SJSA1 (cell line): ENCODE measurements at places on chromosomes 5 and 9. TPM values are rescaled to one million over a fixed set of nuclear protein-coding genes. Genes with fewer than 3 reads are reported as not detected.

- no peaks in the 10 kb centered on the region for H3K27me3 ChIP-seq
- no peak overlapping the region for H3K27ac ChIP-seq
- no peaks in the 10 kb centered on the region for H3K4me1 ChIP-seq
- no peak overlapping the region for H3K4me3 ChIP-seq
Observed at GRCh38 chr5:138508958-138509357, 34.1 kb downstream of the ETF1 start.

Gene CFAP77
- total RNA-seq, result 0.42 TPM in 1 of 2 replicates, not detected in the other

Gene NR4A3
- 0.24 TPM in 1 of 2 replicates, not detected in the other for total RNA-seq

DNA sequence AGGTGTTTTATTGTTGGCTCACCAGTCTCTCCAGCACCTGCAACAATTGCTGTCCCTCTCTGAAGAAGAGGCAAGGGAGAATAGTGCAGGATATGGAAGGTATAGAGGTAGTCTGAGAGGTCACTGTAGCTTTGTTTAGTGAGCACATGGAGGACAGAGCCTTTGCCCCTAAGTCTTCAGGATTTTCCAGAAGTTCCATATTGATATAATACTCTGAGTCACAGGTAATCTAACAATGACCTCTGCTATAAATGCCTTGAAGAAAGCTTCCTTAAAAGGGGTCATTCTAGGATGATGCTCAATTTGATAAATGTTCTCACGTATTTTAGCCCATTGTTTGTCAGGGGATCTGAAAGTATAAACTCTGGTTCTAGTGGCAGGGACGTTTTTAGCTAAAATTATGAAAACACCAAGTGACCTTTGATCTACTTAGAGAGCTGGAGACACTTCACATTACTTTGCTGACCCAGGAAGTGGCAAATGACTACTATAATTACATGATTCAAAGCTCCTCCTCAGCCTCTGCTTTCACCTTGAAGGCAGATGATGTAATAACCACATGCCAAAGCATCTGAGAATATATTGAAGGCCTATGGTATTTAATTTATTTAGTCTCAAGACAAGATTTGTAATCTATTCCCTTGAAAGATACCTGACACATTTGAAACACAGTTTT, 366.9 kb upstream of the NUDT12 start:
- H3K4me3 ChIP-seq, result no peak overlapping the region
- no peaks in the 10 kb centered on the region; the same call in 1 of the 2 replicates for H3K27me3 ChIP-seq
- H3K27ac ChIP-seq, result no peak overlapping the region
- no peaks in the 10 kb centered on the region for H3K36me3 ChIP-seq
- DNase-seq, result no peak

Gene SPOCK1
- 0.95 TPM in 1 of 2 replicates, not detected in the other for total RNA-seq

GRCh38 chr5:10556289-10556807, 7.5 kb upstream of the ANKRD33B start:
- DNase-seq, result peak; percentile 90
- no peak overlapping the region for H3K4me3 ChIP-seq
- peak overlapping the region; percentile 77 for H3K27ac ChIP-seq
- H3K36me3 ChIP-seq, result no peaks in the 10 kb centered on the region
- no peaks in the 10 kb centered on the region for H3K27me3 ChIP-seq
- peaks cover 70% of the 10 kb centered on the region for H3K4me1 ChIP-seq

Gene ITK
- not detected in 2 replicates for total RNA-seq
